ENCODE measurements at places on chromosomes 13 and 19.

DNA sequence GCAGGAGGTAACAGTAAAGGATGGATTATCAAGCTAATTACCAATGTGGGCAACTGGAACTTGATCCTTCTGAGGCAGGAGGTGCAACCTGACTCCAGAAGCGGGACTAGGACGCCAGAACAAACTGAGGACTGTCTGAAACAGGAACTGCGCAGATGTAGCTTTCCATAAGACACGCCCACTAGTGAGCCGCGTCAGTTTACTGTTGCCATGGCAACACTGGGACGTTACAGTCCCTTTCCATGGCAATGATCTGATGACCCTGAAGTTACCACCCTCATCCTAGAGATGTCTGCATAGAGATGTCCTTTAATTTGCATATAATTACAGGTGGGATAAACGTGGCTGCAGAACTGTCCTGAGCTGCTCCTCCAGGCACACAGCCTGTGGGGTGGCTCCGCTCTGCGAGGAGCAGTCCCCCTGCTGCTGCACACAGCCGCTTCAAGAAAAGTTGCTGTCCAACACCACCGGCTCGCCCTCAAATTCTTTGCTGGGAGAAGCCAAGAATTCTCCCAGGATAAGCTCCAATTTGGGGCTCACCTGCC lies 816.6 kb downstream of the UQCRFS1 start:
- DNase-seq: no peak

DNA sequence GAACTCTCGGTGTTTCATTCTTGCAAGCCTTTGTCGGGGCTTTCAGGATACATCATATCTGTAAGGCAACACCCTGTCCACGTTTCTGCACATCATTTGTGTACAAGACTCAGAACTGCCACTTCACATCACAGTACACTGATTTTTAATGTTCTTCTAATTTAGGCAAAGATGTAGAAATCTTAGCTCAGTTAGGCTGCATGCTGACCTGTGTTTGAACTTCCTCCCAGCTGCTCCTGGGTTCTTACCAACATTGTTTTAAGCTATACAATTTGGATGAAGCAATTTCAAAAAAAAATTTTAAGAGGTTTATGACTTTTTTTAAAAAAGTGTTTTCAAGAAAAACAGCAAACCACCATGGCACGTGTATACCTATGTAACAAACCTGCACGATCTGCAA lies 1047.9 kb upstream of the SLC10A2 start:
- no peak for DNase-seq

DNA sequence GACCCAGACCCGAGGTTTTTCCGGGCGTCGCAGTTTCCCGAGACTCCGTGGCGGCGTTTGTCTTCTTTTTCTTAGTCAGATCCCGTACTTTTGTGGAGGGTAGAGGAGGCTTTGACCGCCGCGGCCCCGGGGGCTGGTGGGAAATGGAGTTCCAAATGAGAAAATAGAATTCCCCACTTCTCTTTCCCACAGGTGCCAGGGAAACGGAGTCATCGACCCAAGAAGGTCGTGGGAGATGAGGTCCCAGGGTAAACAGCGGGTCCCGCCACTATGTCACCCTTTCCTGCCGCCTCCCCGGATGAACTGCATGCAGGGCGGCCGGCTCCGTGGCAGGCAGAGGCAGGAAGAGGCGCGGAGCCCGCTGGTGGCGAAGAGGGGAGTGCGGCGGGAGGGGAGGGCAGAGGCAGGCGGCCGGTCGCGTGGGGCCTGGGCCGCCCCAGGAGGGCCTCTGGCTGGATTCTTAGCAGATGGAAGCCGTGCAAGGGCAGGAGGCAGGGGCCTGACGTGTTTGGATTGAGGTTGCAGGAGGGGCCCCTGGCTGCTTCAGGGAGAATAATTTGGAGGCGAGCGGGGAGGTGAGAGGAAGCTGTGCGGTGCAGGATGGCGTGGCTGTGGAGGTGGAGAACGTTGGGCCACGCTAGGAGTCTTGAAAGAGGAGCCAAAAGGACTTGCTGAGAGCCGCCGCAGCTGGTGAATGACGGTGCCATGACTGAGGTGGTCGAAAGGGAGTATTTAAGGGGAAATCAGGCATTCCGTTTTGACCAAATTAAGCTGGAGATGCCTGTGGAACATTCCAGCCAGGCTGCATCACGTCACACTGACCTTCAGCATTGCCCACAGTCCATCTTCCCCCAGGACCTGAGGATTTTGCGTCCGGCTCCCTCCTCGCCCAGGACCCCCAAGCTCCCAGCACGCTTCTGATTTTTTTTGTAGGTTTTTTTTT lies 11.7 kb downstream of the CYTH2 start:
- DNase-seq: no peak

GRCh38 chr13:77565635-77566034 lies 30.1 kb downstream of the SCEL start:
- peak; percentile 61 for DNase-seq

GRCh38 chr13:19117913-19118739 lies 63.5 kb downstream of the TUBA3C start:
- DNase-seq: no peak

- no peak for DNase-seq
Observed at GRCh38 chr19:45098521-45099466, 5.8 kb downstream of the PPP1R37 start.

- DNase-seq: no peak
Observed at GRCh38 chr19:44767295-44768180, 10.2 kb upstream of the CBLC start.

GRCh38 chr13:113632706-113633484 lies 25.1 kb downstream of the ATP4B start:
- no peak for DNase-seq

GRCh38 chr13:30257468-30258099 lies 49.8 kb downstream of the KATNAL1 start:
- DNase-seq: no peak

- DNase-seq: peak; percentile 62
Observed at GRCh38 chr13:48437371-48437770, 24.5 kb upstream of the LPAR6 start.

DNA sequence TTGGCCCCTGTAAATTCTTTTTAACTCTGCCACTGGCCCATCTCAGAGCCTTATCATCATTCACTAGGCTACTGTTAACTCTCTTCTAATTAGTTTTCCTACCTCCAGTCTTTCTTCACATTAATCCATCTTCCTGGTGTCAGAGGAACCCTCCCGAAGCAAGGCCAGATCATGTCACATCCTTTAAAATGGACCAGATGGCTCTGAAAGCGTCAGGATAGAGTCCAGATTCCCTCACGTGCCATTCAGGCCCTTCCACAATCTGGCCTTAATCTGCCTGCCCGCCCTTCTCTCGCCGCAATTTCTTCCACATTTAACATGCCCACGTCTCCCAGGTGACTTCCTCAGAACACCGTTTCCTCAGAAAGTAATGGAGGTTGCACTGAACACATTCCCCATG lies 86.5 kb downstream of the RFC3 start:
- DNase-seq: no peak

DNA sequence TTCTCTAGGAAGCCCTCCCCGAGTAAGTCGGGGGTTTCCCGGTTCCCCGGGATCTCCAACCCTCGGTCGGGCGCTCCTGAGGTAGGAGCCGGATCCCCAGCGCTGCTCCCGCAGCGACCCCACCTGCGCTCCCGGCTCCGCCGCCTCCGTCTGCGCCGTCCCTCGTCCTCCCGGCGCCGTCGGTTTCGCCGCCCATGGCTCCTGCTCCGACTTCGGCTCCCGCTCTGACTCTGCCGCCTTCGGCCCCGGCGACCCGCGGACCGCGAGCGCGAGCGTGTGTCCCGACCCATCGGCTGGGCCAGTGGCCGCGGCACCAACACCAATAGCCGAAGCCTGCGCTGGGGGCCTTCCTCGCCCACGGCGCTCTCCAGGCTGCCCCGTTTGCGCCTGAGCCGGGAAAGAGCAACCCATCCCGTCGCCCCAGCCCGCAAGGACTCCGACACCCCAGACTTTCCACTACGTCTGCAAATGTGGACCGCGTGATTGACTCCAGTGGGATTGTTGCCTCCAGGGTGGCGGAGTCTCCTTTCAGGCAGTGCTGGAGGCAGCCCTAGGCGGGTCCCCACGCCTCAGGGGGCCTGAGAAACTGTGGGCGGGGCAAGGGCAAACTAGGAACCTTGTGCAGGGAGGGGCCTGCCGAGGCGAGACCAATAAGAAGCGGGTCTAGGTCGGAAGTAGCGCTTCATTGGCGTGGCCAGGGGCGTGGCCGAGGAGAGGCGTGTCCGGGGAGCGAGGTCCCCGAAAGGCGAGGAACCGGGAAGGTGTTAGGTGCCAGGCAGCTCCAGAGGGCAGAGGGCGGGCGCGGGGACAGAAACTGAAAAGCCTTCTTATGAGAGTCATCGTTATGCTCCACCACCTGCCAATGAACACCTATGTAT lies at the start of gene CACTIN:
Gene CACTIN, minus strand, starts transcription at position 318 of the 878 bp plus-strand sequence. Its CDS starts 28 bp downstream, at position 290.
- DNase-seq: peak; percentile 98

DNA sequence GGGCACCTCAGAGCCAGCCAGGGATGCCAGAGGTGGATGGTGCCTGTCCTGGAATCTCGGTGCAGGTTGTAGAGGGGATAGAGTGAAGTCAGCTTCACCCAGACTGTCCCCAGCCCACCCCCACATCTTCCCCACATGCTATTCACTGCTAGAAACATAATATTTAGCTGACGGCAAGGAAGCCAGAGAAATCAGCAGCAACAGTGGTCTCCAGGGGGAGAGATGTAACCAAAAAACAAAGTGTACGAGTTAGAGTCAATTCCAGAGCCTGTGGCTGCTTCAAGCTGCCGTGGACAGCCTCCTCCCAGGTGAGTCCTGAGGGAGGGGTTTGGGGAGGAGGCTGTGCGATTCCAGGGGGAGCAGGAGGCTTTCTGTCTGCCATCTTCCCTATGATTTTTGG lies 97.6 kb downstream of the ZNF536 start:
- DNase-seq: no peak

DNA sequence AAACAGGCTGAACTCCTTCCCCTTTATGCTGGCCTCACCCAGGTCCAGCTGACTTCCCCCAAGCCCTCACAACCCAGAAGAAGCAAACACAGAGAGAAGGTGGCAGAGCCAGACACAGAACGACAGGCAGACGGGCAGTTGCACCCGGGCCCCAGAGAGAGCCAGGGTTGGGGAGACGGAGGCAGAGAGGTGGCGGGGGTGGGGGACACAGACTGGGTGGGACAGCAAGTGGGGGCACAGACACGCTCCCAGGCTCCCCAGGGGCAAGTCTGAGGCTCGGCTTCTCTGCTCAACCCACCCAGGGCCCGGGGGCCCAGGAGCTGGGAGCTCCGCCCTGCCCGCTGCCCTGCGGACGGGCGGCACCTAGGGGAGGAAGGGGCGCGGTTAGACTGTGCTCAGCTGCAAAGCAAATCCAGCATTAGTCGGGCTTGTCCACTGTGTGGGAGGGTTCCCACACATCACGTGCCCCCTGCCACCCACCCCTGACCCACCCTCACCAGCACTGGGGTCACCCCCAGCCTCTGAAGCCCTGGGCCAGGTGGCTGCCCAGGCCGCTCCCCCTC lies 31.3 kb upstream of the ASF1B start:
- no peak for DNase-seq

DNA sequence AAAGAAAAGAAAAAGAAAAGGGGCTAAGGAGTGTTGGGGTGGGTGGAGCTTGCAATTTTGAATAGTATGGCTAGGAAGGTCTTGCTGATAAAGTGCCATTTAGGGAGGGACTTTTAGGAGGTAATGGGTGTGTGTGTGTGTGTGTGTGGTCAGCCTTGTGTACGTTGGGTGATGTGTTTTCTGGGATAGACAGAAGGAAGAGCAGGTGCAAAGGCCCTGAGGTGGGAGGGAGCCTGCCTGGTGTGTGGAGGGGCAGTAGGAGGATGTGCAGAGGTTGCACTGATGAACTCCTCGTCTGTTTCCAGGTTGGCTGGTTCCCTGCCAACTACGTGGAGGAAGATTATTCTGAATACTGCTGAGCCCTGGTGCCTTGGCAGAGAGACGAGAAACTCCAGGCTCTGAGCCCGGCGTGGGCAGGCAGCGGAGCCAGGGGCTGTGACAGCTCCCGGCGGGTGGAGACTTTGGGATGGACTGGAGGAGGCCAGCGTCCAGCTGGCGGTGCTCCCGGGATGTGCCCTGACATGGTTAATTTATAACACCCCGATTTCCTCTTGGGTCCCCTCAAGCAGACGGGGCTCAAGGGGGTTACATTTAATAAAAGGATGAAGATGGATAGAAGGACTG lies 30.5 kb upstream of the ADGRE1 start:
- no peak for DNase-seq

GRCh38 chr19:35023428-35023827 lies 6.8 kb upstream of the SCN1B start:
- DNase-seq: no peak

GRCh38 chr13:113650731-113651148 lies 7.3 kb downstream of the ATP4B start:
- no peak for DNase-seq

- no peak for DNase-seq
Observed at GRCh38 chr19:40321076-40321475, 27.1 kb downstream of the C19orf47 start.

GRCh38 chr19:6010107-6010506 lies 32.2 kb upstream of the RANBP3 start:
- DNase-seq: no peak

DNA sequence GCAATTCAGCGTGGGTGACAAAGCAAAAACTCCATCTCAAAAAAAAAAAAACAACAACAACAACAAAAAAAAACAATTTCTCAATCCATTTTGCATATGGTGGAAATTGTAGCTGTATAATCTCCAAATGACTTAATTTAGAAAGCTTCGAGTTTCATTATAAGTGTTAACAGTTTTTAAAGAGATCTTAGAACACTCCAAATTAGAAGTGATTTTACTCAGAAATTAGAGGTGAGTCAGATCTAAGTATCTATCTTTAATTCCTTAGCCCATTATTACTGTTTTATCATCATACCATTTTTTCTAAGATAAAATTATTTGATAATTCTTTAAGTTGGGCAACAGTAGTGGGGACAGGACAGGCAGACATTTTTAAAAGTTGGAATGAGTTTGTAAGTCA lies 60.5 kb downstream of the ZMYM2 start:
- no peak for DNase-seq

DNA sequence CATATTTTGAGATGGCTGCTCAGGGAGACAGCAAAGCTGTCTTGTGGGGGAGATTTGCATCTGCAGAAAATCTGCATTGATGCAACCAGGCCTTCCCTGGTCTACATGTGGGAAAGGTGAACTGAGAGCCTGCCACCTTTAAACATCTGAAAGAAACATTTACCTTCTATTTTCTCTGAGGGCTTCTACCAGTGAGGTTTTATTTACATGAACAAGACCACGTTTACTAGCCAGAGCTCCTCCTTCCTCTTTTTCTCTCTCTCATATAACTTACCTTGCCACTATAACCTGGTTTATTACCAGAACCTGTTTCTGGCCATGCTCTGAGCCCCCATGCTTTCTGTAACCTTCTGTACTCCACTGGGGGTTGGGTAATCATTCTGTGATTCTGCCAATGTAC lies 14.4 kb upstream of the RUBCNL start:
- no peak for DNase-seq

GRCh38 chr19:28126135-28126898 lies 1086.6 kb downstream of the UQCRFS1 start:
- no peak for DNase-seq

DNA sequence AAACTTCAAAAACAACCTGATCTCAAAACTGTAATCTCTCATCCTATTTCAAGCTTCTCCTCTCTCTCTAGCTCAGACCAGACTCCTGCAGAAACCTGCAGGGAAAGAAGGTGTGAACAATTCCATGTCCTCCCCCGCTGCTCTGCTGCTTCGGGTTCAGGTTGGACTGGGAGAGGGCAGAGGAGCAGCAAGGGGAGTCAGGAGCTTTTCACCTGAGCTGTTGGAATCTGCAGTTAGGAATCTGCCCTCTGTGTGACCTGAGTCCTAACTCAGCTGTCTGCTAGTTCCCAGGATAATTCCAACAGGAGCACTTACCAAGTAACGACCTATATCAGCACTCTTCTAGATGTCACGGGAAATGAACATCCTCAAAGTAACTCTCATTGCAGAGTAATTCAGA lies 118.3 kb downstream of the DNAJC15 start:
- DNase-seq: no peak
